ENCODE measurements at places on chromosomes 3 and 15.

- DNase-seq = no peak
Measured at GRCh38 chr3:185416513-185416912, 53.6 kb downstream of the MAP3K13 start.

DNA sequence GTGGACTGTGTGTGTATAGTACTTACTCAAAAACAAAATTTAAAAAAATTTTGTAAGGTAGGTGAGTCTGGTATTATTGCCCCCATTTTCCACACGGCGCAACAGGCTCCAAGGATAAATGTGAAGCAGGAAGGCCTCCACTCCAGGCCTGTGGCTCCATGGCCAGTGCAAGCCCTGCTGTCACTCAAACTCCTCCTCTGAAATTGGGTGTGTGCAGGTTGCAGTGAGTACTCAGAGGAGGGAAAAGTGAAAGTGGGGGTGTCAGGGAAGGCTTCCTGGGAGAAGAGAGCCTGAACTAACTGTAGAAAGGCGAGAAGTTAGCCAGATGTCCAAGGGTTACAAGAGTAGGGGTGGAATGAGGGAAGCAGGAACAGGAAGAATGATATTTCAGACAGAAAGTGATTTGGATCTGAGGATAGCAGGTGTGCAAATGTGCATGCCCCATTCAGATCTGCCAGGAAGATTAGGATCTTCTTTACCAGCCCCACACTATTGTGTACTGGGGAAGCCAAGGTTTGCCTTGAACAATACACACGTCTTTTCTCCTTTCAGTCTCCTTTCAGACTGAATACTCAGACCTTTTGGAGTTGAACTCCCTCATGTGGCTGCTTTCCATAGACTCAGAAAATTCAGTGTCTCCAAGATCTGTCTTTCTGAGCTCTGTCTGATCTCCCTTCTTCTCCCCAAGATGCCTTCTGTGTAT is 48.7 kb upstream of the RYK start:
- DNase-seq = peak; percentile 39

- DNase-seq = peak; percentile 11
Measured at GRCh38 chr3:138812806-138813205, 21.9 kb downstream of the PIK3CB start.

GRCh38 chr15:76625267-76625666 is 279.9 kb downstream of the SCAPER start:
- no peak for DNase-seq

DNA sequence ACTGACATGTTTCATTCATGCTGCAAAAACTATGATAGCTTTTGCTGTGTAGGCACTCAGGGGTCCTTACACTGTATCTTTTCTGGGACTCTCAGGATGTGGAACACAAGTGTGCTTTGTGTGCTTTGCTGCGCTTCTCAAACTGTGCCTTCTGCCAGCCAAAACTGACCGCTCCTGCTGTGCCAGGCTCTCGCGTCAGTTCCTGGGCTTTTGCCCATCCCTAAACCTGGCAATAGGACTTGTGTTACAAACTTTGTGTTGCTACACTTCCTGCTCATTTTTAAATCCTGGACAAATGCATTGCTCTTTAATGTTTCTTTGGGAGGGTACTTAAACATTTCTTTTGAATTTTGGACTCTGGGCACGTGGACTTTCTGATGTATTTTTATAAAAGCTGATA is 60.3 kb downstream of the DIPK2A start:
- DNase-seq = no peak

- no peak for DNase-seq
Measured at GRCh38 chr3:40207796-40208195, 101.7 kb upstream of the EIF1B start.

DNA sequence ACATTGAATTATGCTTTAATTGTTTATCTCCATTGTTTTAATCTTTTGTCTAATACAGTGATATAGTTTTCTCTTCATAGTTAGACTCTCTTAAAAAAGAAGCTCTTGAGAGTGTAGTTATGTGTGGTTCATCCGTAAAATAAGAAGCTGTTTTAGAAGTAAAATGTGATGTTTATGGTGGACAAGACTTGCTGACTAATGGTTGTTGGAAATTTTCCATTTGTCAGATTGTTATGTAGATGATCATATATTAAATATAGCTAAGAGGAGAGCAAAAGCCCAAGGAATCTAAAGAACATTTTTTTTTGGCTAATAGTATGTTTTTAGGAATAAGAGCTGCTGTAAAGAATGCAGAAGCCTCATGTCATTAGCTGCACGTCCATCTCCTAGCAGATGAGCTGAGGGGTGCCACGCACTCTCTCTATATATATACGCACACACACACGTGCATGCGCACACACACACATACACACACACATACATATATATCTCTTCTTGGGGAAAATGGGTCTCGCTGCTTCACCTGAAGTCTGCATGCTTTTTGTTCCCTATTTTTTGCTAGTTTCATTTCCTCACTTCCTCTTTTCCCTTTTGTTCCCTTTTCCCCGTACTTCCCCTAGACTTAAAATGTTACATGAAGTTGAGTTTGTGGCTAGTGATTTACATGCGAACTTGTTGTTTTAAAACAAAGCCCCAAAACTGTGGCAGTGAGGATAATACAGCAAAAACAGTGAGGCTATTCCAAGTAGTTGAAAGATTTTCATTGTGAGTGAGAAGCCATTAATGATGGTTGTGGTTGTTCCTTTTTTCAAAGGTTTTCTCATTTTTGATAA is 107.8 kb downstream of the MBNL1 start:
- DNase-seq = peak; percentile 62

- DNase-seq = no peak
Measured at GRCh38 chr15:40322531-40323238, 807 bp upstream of the INAFM2 start.

GRCh38 chr15:85100186-85100937 is 118.7 kb downstream of the PDE8A start:
- DNase-seq = peak; percentile 10

- no peak for DNase-seq
Measured at GRCh38 chr3:15391007-15391406, 36.3 kb downstream of the METTL6 start.

DNA sequence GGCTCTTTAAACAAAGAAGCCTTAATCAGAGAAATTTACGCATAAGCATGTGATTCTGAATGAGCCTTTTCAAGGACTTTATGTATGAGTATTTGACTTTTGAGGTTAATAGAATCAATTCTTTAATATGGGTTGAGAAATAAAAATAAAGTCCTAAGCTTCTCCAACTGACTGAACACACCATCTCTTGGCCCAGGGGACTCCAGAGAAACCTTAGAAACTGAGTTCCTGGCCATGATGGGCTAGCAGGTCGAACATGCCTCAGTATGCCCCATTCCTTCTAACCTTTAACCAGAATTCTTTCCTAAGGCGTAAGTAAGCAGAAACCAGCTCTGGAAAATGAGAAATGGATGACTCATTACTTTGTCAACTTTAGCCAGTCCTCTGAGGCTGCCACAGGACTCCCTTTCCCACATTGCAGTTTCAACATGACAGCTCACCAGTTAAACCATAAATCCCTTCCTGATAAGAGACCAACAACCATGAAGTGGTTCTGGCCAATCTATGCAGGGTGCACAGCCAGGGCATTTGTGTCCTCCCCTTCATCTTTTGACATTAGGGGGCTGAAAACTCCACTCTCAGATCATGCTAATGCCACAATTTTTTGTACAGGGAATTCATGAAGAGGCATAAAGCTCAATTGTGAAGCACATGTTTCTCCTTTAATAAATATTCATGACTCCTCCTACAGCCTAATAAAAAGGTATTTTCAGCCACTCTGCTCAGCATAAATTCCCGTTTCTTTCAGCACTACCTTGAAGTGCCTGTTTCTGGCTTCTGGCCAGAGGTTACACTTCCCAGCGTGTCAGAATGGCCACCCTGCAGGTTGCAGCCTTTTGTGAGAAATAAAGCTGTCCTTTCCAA is 33.3 kb downstream of the TM4SF18 start:
- peak; percentile 98 for DNase-seq

- peak; percentile 85 for DNase-seq
Measured at GRCh38 chr3:111338059-111338698, 203.8 kb upstream of the CD96 start.

DNA sequence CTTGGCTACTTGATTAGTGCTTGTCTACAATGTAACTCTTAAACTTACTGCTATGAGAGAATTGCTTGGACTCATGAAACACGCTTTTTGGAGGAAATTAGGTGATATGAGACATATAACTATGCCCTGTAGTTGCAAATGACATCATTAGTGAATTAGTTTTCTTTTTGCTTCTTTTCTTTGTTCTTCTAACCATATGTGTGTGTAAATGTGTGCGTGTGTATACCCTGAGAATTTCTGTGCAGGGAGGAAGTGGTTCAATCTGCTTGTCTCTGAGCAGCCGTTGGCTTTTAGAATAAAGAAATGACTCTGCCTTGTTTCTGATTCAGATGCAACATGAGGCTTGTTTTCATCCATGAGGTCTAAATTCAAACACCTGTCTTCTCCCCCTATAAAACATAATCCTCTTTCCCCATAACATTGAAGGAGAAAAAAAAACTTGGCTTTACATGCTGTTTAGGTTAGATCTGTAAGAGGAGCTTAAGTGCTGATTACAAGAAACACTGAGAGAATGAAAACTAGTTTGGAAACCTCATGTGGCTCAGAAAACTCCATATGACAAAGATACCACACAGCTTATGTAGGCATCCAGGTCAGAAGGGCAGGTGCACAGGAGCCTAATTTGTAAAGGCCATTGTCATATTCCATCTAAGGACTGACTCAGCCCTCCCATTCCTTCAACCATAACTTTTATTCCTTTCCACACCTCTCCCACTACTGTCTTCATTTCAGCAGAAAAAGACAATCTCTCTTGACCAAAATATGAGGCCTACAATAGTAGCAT is 30.5 kb upstream of the BLM start:
- DNase-seq = peak; percentile 66

- no peak for DNase-seq
Measured at GRCh38 chr3:135368316-135368715, 573.3 kb downstream of the EPHB1 start.

DNA sequence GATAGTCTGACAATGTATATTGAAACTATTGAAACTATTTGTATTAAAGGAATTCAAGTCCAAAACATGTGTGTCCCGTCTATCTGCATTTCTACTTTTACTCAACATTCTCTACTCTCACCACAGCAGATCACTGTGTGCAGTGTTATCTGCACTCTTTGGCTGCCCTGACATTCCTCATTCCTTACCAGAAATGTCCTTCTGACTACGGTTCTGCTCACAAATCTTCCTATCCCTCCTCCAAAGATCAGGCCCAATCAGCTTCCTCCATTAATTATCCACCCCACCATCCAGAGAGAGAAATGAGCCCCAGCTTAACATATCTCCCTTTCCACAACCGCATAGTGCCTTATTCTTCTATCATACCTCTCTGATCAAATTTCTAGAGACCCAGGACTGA is 94.7 kb downstream of the TBL1XR1 start:
- DNase-seq = peak; percentile 59

DNA sequence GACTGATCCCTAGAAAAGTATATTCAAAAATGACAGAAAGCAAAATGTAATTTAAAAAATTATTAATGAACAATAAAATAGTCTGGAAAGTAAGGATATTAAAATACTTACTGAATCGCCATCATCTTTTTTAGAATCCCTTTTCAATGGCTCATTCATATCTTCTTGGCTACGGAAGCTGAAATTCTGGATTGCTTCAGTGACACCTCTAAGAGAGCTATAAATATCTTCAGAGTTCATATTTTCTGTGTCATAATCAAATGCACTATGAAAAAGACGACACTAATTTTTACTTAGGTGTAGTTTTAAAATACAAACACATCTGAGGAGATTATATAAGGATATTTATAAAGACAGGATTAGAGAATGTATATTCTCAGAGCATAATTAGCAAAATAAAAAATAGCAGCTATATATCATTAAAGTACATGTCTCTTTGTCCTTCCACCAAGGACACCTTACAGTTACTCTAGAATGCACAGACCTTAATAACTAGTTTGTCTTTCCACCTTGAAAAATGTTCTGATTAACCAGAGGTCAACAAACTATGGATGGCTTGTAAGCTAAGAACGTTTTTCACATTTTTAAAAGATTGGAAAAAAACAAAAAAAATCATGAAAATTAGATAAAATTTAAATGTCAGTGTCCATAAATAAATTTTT is 98.6 kb upstream of the UBP1 start:
- DNase-seq = no peak

- DNase-seq = no peak
Measured at GRCh38 chr15:77826006-77826695, 193.4 kb upstream of the LINGO1 start.

GRCh38 chr3:132753946-132754345 is 31.7 kb upstream of the NPHP3 start:
- DNase-seq = no peak

GRCh38 chr15:26084771-26085170 is 221.6 kb upstream of the ATP10A start:
- DNase-seq = no peak

- DNase-seq = peak; percentile 88
Measured at GRCh38 chr3:187101184-187102072, 37.9 kb downstream of the RPL39L start.

- no peak for DNase-seq
Measured at GRCh38 chr15:98884894-98885293, 122.7 kb downstream of the PGPEP1L start.

DNA sequence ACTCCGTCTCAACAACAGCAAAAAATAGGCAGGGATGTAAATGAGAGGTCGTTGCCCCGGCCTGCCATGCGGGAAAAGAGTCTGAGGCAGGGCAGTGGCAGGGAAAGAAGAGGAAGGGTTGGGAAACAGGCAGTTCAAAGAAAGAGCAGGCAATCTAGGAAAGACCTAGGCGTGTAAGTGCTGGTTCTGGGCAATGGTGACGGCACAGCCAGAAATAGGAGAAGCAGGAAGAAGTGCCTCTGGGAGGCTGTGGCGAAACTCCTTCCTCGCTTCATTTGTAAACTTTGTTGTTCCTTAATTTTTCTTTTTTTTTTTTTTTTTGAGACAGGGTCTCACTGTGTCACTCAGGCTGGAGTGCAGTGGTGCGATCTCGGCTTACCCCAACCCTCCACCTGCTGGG is 4.3 kb downstream of the SLC51A start:
- DNase-seq = no peak

DNA sequence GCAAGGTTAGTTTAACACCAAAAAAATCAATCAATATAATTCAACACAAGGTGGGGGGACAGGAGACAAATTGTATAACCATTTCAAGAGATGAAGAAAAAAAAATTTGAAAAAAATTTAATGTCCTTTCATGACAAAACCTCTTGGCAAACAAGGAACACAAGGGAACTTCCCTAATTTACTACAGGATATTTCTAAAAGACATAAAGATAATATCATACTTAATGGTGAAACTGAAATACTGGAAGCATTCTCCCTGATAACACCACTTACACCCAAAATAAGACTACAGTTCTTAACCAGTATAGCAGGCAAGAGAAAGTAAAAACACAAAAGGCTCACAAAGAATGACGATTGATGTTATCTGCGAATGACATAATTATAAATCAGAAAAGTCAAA is 44.7 kb downstream of the IFT57 start:
- DNase-seq = no peak

All from fibroblast of villous mesenchyme (primary cell).